ENCODE measurements at places on chromosomes 4 and X. TPM values are rescaled to one million over a fixed set of nuclear protein-coding genes. Genes with fewer than 3 reads are reported as not detected.

The NHSL2 gene
- total RNA-seq: 10.2 TPM

The SNCA gene
- 17.7 TPM for total RNA-seq

The TFDP3 gene
- not detected for total RNA-seq

The NPNT gene
- total RNA-seq: 110 TPM

- no peak for DNase-seq
Measured at GRCh38 chr4:155587766-155588165, 78.9 kb upstream of the GUCY1A1 start.

DNA sequence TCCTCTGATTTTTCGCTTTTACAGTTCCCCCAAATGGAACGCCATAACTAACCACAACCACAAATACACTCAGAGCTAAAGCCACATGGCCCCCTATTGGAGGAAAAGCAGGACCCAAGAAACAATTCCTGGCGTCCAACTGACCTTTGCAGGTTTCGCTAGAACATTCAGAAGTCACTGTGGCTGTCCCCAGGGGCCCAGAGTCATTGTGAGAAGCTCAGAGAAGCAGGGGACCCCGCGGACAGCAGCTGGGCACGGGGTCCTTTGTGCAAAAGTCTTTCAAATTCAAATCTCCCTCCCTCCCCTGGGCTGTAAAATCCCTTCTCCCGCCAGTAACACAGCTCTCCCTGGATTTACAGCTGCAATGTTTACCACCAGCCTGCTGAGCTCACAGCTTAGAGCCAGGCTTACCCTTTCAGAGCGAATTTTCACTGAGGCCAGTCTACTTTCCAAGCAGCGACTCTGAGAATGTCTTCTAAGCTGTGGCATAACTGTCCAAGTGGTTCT, 214.8 kb downstream of the CRLF2 start:
- no peak for DNase-seq

All from tongue (tissue), 3 donors.